ENCODE measurements at places on chromosomes 12 and 14.

DNA sequence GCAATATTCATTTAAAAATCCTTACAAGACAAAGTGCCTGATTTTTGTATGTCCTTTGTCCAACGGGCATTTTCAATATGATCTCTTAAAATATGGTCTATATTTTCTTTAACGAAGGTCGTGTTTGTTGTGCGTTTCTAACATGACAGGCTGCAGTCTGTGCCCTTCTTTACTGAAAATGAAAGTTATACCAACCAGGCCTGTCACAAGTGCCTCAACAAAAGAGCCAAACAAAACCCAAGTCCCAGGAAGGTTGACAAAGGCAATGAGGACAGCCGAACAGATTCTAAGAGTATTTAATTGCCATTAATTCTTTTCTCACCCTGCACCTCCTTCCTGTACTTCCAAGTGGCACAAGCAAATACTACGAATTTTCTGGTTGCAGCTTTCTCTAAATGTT, 13.9 kb downstream of the PAX9 start:
- no peak for DNase-seq

GRCh38 chr12:59660148-59660547, 64.3 kb downstream of the SLC16A7 start:
- DNase-seq, result no peak

GRCh38 chr14:22232933-22233332, 356.1 kb downstream of the DAD1 start:
- no peak for DNase-seq

DNA sequence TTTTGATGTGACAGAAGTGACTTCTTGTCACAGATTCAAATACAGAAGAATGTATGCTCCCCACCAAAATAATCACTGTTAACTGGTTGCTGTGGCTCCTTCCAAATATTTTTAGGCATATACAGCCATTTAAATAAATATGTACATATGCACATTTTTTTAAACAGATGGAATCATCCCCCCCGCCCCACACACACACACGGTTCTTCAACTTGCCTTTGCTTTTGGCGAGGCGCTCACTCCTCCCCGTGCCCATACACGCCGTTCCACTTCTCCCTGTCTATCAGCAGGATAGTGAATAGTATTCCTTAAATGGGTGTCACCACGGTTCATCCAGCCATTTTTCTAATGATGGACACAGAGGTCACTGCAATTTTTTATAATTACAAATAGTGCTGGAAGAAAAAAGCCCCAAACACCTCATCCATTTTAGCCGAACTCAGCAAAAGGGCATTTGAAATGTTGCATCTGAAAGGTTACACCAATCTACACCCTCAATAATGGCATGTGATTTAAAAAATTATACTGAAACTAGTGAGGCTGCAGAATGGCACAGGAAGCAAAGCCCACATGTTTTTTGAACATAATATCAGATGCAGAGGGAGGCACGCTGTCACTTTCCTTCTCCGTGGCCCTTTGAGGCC, 39.2 kb upstream of the MEG3 start:
- no peak for DNase-seq

GRCh38 chr12:5784462-5785130, 160.5 kb downstream of the ANO2 start:
- DNase-seq, result no peak

DNA sequence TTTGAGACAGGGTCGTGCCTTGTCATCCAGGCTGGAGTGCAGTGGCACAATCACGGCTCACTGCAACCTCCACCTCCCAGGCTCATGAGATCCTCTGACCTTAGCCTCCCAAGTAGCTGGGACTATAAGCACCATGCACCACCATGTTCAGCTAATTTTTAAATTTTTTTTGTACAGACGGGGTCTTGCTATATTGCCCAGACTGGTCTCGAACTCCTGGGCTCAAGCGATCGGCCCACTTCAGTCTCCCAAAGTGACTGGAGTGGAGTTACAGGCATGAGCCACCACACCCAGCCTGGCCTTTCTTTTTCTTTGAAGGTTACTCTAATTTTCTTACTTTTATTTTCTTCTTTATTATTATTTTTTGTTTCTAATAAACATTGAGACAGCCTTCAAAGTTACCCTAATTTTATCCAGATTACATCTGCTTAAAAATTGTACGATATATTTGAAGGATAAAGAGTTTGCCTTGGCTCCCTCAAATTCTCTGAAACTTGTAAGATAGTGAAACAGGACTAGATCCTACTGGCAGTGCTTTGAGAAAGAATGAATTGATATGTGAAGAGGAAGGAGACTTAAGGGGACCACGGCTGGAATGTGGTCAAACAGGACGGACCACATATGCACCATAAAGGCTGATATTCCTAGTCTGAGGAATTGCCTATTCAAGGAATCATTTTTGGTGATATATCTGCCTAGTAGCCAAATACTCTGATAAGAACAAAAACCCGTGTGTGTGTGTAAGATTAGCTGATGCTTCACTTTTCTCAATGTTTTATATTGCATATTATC, 14.1 kb upstream of the SINHCAF start:
- DNase-seq, result no peak

- no peak for DNase-seq
Observed at GRCh38 chr12:92539976-92540781, 162.6 kb upstream of the PLEKHG7 start.

GRCh38 chr14:98582276-98582675, 689.7 kb downstream of the BCL11B start:
- no peak for DNase-seq

DNA sequence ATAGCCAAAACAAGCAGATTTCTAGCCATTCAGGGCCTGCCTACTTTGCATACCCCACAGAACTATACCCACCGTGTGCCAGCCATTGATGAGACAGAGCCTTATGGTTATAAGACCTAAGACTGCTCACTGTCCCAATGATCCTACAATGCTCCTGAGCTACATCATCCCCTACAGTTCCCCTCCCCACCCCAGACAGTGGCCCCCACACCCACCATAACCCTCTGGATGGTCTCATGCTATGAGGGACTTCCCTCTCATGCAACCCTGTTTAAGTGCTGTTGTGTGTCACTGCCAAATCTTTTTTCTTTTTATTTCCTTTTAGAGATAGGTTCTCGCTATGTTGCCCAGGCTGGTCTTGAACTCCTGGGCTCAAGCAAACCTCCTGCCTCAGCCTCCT, 75.9 kb downstream of the CHST11 start:
- no peak for DNase-seq

GRCh38 chr14:51521764-51522163, 129.9 kb upstream of the FRMD6 start:
- DNase-seq, result no peak

- no peak for DNase-seq
Observed at GRCh38 chr12:102567031-102567985, 86.9 kb upstream of the IGF1 start.

- DNase-seq, result no peak
Observed at GRCh38 chr12:171743-172676, 41.9 kb downstream of the SLC6A12 start.

- DNase-seq, result no peak
Observed at GRCh38 chr12:10121278-10121677, 8.7 kb downstream of the CLEC7A start.

DNA sequence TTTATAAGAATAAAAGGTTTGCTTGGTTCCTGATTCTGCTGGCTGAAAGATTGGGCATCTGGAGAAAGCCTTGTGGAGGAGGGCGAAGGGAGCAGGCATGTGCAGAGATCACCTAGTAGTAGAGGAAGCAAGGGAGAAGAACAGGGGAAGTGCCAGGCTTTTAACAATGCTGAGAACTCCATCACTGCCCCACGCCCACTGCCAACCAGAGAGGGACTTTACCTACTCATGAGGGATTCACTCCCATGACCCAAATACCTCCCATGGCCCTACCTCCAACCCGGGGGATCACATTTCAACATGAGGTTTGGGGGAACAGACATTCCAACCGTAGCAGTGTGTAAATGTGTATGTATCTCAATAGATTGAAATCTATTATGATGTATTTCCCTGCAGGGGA, 360.3 kb downstream of the GLT1D1 start:
- no peak for DNase-seq

GRCh38 chr12:43316520-43316919, 235.5 kb downstream of the ADAMTS20 start:
- no peak for DNase-seq

GRCh38 chr14:102516531-102517391, 7.2 kb upstream of the ANKRD9 start:
- DNase-seq, result peak; percentile 94

- no peak for DNase-seq
Observed at GRCh38 chr14:100363053-100363452, 39.9 kb downstream of the SLC25A47 start.

DNA sequence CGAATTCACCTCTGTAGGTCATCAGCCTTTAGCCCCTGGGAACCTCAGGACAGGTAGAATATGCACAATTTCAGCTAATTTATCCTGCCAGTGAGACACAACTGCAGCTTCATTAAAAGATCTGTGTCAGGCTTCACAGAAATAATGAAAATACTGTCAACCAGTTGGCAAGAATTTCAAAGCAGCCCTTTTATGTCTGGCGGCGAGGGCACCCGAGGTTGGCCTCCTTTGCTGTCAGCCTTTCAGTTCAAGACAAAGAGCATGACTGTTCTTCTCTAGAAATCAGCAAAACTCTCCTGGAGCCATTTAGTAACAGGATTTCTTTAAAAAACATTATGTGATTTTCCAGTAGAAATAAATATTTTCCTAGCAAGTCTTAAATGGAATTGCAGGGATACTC, 75.9 kb downstream of the BBS10 start:
- no peak for DNase-seq

DNA sequence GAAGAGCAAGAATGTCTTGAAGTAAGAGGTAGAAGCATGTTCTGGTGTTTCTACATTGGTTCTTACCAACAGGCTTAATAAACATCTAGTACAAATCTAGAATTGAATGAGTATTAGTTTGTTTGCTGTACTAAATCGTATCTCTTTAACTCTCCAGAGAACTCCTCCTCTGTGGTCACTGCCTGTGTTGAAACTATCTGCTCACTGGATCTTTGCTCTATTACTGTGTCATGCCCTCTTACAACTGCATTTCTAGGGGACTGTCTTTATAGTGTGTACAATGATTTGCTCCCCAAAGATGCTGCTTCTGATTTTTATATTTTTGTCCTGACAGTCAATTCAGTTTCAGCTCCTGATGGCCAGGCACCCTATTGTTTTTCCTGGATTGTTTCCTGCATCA, 50.1 kb upstream of the E2F7 start:
- no peak for DNase-seq

GRCh38 chr14:104105071-104105821, 19.7 kb downstream of the ASPG start:
- no peak for DNase-seq

DNA sequence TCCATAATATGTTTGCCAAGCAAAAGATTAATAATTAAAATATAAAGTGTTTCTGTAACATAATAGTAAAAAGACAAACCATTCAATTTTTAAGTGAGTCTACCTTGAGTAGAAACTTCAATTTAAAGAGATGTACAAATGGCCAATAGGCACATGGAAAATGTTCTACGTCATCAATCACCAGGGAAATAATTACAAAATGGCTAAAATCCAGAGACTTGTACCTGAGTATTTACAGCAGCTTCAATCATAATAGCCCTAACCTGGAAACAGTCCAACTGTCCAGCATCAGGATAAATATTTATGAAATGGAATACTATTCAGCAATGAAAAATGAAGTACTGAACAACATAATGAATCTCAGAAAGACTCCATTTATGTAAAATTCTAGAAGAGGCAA, 95.5 kb upstream of the FAR2 start:
- no peak for DNase-seq

GRCh38 chr14:42214981-42215491, 608.4 kb downstream of the LRFN5 start:
- no peak for DNase-seq

DNA sequence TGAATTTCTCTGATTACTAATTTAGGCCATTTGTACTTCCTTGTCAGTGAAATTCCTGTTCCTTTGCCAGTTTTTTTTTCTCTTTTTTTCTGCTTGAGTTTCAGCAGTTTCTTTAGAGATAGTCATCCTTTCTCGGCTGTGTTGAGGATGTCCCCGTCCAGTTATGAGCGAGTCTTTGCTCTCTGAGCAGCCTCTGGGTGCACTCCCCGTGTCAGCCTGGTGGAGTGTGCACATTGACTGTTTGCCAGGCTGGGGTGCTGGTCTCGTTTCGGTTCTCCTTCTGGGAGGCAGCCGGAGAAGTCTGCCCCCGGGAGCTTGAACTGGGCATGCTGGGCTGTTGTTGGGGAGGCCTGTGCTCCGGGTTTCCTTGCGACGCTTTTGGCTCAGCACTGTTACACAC, 3.0 kb downstream of the PACS2 start:
- no peak for DNase-seq

- DNase-seq, result no peak
Observed at GRCh38 chr12:114895827-114896226, 211.9 kb upstream of the TBX3 start.

GRCh38 chr12:26017484-26018211, 59.2 kb downstream of the RASSF8 start:
- DNase-seq, result no peak

GRCh38 chr14:39228509-39229221, 5.0 kb upstream of the MIA2 start:
- no peak for DNase-seq

- no peak for DNase-seq
Observed at GRCh38 chr14:49017447-49017846, 568.7 kb downstream of the RPS29 start.

DNA sequence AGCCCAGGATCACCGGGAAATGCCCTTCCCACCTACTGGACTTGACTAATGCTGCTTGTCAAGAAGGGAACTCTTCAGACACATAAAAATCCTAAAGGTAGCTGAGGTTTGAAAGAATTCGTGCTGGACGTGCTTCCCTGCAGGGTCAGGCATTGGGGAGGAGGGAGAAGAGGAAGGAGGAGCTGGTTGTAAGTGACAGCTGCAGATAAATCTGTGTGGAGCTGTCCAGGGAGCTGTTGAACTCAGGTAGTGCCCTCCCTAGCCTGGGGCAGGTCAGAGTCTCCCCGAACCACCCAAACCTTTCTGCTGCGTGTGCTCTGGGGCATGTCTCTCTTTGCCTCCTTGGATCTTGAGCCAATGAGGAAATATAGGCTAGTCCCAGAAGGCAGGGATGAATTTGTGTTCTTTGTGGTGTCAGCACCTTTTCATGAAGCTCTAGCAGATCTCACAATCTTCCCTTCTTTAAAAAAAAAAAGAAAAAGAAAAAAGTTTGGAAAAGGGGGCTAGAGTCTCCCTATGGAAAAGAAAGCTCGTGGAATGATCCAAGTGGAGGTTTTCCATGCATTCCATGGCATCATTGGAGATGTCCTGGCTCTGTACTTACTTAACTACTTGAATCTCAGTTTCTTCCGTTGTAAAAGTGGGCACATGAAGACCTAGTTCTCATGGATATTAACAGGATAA, 23.6 kb upstream of the FOS start:
- DNase-seq, result no peak

All from activated CD8-positive, alpha-beta memory T cell treated with anti-CD3 and anti-CD28 coated beads, Interleukin-2, amount 50 U/mL, for 48 hours (primary cell).